ENCODE measurements at places on chromosomes 12 and 14. TPM values are rescaled to one million over a fixed set of nuclear protein-coding genes. Genes with fewer than 3 reads are reported as not detected.

SIRT4 gene
- 2.5 TPM for total RNA-seq

PAX9 gene
- total RNA-seq = not detected

GALNT8 gene
- total RNA-seq = 26.1 TPM

KRT75 gene
- not detected for total RNA-seq

SYT1 gene
- total RNA-seq = 128 TPM

FKBP4 gene
- total RNA-seq = 39.7 TPM

GPRC5D gene
- total RNA-seq = not detected

LYZ gene
- 6.4 TPM for total RNA-seq

PPHLN1 gene
- total RNA-seq = 80.0 TPM

RFX4 gene
- 25.9 TPM for total RNA-seq

INF2 gene
- total RNA-seq = 4.2 TPM

KRAS gene
- 38.5 TPM for total RNA-seq

ATL1 gene
- 57.2 TPM for total RNA-seq

RBP5 gene
- 0.27 TPM for total RNA-seq

TEX52 gene
- total RNA-seq = not detected

FOXG1 gene
- total RNA-seq = 0.09 TPM

GPR68 gene
- 5.8 TPM for total RNA-seq

PTPRB gene
- total RNA-seq = 8.3 TPM

ING4 gene
- 53.1 TPM for total RNA-seq

TMEM30B gene
- 0.27 TPM for total RNA-seq

TCTN2 gene
- 22.8 TPM for total RNA-seq

CACNA1C gene
- total RNA-seq = 20.9 TPM

RASSF9 gene
- total RNA-seq = 2.4 TPM

LRFN5 gene
- 84.1 TPM for total RNA-seq

TPH2 gene
- 1.00 TPM for total RNA-seq

FGF23 gene
- total RNA-seq = not detected

HOXC4 gene
- not detected for total RNA-seq

EMP1 gene
- total RNA-seq = 20.1 TPM

TAS2R8 gene
- 1.5 TPM for total RNA-seq

GPX2 gene
- not detected for total RNA-seq

MYH6 gene
- 0.09 TPM for total RNA-seq

PPP1R1A gene
- 12.8 TPM for total RNA-seq

GLIPR1 gene
- total RNA-seq = 2.9 TPM

GPR137C gene
- 41.9 TPM for total RNA-seq

SLC6A15 gene
- 63.4 TPM for total RNA-seq

TAMALIN gene
- total RNA-seq = 5.4 TPM
